ENCODE measurements at places on chromosomes 13 and 19. TPM values are rescaled to one million over a fixed set of nuclear protein-coding genes. Genes with fewer than 3 reads are reported as not detected.

NANOS3 gene
- not detected for total RNA-seq

DNA sequence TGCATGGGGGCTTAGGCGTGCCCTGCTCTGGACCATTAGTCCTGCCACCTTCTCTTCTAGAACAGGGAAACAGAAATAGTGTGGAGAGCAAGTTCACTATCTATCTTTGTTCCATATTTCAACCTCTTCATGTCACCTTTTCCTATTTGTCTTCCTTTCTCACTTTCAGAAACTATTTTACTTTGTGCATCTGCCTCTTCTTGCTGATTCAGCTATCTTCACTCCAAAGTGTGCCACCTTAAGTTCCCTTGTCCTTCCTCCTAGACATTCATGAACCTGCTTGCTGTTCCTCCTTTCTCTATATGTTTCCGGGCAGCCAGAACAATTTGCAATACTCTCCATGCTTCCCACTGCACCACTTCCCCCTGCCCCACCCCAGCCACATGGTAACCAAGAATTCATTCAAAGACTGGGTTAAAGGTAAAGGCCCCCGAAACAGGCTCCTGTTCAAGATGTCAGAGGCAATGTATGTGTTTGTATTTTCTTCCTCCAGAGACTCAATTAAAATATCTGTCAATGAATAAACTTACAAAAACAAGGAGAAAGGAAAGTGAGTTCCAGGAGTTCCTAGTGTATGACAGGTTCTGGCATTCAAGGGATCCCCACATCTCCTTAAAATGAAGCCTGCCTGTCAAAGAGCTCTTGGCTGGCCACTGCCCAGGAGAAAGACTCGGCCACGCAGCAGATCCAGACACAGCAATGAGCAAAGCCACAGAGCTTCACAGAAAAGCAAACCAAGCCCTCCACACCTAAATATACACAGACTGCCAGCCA is 268.1 kb downstream of the DNAJC15 start:
- DNase-seq = no peak

DNA sequence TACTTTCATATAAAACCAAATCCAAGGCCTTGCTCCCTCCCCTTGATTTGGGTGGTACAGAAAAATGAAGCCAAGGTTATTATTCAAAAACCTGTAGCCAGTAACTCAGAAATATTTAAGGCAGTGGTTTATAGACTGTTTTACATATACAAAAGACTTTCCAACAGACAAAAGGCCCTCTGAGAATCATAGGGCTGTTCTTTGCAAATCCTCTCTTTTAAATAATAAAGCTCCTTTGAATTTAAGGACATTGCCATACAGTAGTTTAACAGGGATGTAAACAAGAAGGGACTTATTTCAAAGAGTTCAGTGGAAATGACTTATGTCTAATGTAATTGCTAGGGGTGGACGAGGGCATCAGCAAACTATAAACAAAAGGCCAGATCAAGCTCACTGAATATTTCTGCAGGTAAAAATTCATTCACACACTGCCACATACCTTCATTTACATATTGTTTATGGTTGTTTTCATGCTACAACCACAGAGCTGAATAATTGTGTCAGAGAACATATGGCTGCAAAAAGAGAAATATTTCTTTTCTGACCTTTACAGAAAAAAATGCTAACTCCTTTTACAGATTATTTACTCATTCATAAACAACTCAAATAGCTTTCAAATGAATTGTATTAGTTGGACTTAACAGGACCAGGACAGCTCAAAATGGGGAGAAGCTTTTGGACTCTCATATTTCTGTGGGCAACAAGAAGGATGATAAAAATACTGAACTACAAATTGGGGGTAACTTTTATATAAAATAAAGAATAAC is 665.6 kb downstream of the SLITRK1 start:
- DNase-seq = no peak

GRCh38 chr13:76330761-76331160 is 555.4 kb downstream of the KCTD12 start:
- DNase-seq = no peak

- DNase-seq = no peak
These were observed 6.0 kb upstream of the FFAR2 start for GRCh38 chr19:35442091-35442490.

DNA sequence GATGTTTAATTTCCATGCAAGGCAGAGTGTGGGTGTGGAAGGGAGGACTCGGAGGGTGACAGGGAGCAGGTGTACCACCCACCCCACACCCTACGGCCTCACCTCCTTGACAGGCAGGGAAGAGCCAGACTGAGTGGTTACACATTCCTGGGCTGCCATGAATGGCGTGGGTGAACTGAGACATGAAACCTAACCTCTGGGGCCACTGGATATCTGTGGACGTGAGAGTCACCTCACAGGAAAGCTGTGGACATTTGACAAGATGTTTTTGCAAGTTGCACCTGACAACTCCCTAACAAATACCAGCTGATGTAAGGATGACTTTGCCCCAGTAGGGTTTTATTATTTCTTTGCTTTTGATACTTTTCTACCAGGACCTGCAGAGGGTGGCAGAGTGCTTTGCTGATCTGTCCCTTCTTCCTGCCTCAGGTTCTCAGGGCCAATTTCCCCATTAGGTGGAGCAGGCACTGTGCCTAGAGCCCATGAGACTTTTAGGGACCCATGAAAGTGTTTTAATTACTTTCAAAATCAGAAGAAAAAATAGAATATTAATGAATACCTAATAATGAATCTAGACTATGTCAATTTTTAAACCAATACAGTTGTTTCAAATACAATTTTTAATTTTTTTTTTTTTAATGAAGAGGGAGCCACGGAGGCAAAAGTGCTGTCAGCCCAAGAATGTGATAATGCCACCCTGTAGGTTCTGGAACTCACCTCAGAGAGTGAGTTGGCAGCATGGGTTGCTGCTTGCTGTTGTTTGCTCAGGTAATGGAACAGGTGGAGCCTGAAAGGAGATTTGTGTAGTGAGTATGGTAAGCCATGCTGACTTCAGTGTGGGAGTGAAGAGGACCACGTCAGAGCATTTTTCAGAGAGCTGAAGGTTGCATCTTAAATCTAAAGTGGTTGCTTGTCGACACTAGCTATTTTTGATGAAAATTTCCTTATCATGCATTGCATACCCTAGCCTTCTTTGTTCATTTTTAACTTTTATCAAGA is 58.0 kb upstream of the CYSLTR2 start:
- peak; percentile 57 for DNase-seq

DNA sequence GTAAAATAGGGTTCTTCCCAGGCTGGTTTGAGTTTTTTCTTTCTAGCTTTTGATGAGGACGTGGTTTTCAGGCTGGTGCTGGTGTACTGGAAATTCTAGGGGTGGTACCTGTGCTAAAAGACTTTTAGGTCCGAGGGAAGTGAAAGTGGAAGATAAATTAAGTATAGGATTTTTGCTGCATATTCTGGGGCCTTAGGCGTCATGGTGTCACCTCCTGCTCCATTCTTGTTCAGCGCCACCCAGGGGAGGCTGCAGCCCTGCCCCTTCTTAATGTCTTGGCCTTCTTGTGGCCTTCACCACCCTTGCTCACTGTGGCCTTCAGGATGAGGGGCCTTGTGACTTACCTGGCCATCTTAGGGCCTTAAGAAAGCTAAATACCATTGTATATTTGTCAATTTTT is 12.4 kb downstream of the ZNF552 start:
- no peak for DNase-seq

EFNA2 gene
- total RNA-seq = 8.6 TPM

- no peak for DNase-seq
These were observed at the start of gene ATXN8OS for GRCh38 chr13:70107498-70108281. Gene ATXN8OS, plus strand, starts transcription at chr13:70107826.

DNA sequence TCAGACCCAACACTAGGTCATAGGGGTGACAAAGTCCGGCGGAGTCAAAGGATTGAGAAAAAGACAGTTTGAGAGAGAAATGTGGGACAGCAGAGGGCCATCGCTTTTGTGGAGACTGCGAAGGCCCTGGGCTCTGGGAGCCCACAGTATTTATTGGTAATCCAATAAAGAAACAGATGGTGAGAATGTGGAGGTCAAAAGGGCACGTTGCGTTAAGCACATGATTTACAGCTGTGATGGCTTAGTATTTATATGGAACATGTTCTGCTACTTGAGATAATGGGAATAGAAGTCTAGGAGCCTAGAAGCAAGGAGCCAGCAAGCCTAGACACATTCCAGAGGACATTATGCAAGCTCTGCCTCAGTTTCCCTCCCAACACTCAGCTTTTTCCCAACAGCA is 2521.1 kb downstream of the PCDH9 start:
- DNase-seq = no peak

TRPM4 gene
- total RNA-seq = 15.0 TPM

GRCh38 chr13:80342471-80343371 is 1.8 kb upstream of the SPRY2 start:
- DNase-seq = peak; percentile 92

DNA sequence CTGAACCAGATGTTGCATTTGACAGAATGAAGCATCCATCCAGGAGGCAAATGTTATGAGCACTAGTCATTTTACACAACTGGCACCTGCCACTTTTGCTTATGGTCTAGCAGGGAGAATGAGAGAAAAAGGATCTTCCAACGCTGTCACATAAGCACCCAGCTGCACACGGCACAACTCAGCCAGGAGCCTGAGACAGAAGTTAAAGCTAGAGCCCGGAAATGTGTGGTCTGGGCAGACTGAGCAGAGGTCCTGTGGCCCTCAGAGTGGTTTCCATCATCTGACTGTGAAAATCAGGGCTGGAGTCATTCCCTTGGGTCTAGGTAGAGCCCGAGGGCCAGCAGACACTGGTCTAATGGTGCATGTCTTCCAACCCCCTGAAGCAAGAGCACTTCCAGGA is 78.4 kb upstream of the XPO4 start:
- DNase-seq = no peak

GRCh38 chr19:16316506-16316882 is 8.1 kb upstream of the KLF2 start:
- no peak for DNase-seq

DNA sequence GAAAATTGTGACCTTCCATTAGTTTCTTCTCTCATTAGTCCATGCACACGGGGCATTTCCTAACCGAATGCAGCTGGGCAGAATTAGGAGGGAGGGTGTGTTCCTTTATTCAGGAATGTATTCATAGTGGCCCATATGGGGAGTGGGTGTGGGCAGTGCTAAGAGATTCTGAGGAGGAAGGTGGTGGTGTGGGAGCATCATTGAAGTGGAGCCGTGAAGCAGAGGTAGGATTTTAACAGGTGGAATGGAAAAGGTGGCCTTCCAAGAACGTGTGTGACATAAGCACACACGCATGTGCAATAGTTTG is 134.2 kb downstream of the MTUS2 start:
- DNase-seq = no peak

DNA sequence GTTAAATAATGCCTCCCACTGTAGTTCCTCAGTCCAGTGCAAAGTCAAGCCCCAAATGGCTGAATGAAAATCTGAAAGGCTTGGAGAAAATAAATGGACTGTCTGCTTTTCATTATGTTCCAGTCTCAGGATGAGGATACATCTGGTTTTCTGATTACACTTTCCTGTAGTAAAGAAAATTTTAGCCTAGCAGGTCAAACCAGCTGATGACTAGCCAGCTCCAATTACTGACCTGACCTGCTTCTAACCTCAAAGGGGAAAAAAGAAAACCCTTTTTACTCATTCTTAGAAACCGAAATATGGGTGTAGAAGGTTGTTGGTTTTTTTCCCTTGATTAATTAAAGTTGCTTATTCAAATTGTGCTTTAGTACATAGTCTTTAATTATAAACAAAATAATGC is 418.4 kb downstream of the EFNB2 start:
- DNase-seq = no peak

All from left lobe of liver (tissue), 2 donors.